ENCODE measurements at places on chromosomes 6 and 20.

GRCh38 chr6:160065200-160065599 lies 56.4 kb upstream of the SLC22A1 start:
- no peak for DNase-seq

GRCh38 chr20:13703265-13703664 lies 64.5 kb upstream of the TASP1 start:
- no peak for DNase-seq

DNA sequence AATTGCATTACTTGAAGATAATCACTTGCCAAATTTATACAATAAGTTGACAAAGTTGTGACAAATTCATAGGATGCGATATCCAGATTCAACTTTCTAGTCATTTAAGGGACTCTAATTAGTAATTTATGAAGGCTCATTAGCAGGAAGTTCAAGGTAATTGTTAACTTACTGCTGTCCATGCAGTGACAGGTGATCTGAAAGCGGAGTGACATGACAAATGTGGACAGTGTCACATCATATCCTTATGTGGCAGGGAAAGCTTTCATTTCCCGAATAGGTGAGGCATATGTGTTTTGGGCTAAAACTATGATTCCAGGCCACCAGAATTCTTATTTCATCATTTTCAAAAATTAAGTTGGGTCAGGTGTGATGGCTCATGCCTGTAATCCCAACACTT lies 115.9 kb upstream of the BMP2 start:
- DNase-seq = no peak

GRCh38 chr6:72712910-72713309 lies 91.0 kb downstream of the KCNQ5 start:
- no peak for DNase-seq

DNA sequence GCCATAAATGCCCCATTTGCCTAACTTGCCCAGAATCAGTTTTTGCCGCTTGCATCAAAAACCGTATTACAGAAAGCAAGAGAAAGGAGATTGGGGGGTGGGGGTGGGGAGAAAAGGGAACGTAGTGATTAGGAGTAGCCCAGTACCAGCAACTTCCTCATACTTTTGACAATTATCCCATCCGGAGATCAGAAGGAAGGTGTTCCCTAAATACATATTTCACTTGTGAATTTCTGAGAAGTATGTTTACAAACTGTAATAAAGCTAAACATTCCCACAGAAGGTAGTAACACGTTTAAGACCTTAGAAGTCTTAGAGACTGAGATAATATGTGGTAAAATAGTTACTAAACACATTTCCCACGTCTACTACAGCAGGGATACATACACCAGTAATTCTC lies 14.5 kb downstream of the PREP start:
- no peak for DNase-seq

GRCh38 chr20:4632876-4633275 lies 88.8 kb upstream of the PRND start:
- no peak for DNase-seq

DNA sequence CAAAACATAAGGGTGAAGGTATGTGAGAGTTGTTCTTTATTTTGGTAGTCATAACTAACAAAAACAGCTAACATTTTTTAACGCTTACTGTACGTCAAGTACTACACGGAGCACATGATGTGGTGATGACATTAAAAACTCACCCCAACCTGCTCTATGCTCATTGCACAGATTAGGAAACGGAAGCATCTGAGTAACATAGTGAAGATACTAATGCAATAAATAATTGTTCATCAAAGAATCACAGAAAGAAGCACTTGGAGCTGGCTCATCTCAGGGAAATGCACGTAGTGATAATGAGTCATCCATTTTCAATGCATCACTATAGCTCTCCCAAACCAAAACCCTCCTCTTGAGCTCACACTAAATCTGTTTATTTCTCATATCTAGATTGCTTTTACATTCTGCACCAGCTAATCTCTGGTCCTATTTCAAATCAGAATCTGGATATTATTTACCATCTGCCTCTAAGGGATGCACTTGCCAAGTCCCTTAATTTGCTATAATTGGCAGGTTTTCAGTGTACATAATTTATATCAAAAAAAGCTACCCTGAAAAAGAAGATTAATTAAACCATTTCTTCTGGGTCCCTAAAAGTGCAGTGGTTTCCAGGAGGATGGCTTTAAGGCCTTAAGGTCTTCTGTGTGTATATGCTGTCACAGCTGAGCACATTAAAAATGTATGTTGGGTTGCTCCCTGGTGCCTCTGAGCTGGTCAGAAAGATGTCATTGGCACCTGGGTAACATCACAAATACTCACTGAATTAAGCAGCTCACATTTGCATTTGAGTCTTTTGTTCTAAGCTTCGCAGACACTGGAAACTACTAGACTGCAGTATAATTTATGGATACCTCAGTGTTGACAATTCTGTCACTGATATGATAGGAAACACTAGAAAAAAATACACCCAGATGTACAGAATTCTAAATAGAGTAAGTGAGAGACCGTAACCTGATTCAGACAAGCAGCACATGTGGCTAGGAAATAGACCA lies 677.4 kb upstream of the CITED2 start:
- no peak for DNase-seq

DNA sequence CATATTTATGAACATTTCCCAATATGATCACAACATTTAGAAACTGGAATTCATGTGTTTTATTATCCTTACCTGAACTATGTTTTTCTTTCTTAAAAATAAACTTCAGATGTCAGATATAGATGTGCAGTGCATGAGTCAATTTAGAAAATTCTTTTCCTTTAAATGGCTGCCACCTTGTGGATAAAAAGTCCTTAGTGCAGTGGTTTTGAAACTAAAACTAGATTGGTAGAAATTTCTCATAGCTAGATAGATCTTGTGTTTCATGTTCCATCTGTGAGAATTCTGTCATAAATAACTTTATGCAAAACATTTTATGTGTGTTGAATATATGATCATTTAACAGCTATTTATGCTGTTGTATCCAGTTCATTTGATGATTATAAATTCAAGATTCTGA lies 134.9 kb downstream of the KLHL32 start:
- DNase-seq = peak; percentile 43

DNA sequence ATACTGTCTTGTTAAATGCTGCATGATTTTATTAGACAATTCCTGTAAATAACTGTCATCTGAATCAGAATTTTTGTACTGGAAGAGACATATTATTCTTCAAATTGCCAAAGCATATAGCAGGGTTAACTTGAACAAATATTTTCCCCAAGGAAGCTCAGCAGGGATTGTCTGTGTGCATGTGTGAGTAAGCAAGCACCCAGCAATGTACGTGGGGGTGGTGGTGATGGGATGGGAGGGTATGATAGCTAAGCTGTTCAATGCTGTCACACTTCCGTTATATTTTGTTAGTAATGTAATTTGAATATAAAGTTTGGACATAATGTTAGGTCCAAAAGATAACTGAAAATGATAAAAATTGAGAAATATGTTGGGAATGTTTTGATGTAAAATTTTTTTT lies 118.1 kb downstream of the MYB start:
- DNase-seq = no peak

DNA sequence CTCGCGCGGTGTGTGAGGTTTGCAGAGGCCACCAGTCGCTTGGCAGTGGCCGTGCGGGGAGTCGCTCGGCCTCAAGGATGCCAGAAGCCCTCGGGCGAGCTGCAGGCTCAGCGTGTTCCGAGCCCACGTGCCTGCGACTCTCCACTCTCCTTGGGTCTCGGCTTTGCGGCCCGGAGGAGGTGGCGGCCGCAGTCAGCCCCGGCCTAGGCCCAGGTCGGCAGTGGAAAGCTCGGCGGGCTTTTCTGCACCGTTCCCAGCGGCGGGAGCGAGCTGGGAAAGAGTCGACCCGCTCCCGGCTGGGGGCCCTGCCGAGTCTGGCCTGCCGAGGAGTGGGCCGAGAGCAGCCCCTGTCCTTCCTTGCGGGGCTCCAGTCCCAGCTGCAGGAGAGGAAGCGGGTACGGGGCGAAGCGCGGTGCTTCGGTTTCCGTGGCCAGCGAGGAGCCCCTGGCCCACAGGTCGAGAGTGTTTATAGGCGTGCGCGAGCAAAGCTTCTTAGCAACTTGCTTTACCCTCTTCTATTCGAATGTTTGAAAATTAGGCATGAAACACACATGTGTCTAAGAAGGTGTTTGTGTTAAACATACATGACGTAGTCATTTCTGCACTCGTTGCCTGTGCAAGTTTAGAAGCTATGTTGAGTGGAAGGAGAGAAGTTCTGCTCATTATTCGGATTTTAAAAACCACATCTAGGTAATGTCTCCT lies 5.6 kb downstream of the FOXC1 start:
- no peak for DNase-seq

DNA sequence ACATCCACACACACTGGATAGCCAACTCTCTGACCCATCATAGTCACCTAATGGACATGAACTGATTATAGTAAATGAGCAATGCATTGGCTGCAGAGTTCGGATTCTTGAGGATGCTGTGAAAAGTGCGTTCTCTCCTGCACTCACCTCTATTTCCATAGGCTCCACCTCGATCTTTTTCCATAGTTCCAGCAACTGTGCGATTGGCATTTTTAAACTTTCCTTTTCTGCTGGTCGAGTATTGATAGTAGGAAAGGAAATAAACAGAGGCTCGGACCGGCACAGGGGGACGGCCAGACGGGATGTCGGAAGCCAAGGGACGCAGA lies 94.4 kb downstream of the RNASET2 start:
- DNase-seq = no peak

GRCh38 chr6:97113170-97113569 lies 169.8 kb downstream of the MMS22L start:
- no peak for DNase-seq

DNA sequence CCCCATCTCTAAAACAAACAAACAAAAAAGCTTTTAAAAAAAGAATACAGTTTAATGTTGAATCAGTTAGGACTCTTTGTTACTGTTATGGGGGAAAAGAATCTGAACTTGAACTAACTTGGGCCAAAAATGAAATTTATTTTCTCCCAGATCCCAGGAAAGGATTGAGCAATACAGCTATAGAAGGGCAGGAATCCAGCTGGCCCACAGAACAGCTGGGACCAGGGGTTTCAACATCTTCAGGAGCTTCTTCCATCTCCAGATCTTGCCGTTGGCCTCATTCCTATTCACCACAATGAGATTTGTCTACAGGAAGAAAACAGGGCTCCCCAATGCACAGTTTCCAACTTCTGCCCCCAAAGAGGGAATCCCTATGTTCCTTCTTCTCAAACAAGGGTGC lies 43.2 kb upstream of the AKAP12 start:
- no peak for DNase-seq

- peak; percentile 8 for DNase-seq
These were observed 184.0 kb downstream of the CDC5L start for GRCh38 chr6:44571510-44571909.

GRCh38 chr6:82085701-82086100 lies 161.8 kb downstream of the IBTK start:
- no peak for DNase-seq

GRCh38 chr6:107513214-107513613 lies 23.3 kb downstream of the SOBP start:
- DNase-seq = no peak

DNA sequence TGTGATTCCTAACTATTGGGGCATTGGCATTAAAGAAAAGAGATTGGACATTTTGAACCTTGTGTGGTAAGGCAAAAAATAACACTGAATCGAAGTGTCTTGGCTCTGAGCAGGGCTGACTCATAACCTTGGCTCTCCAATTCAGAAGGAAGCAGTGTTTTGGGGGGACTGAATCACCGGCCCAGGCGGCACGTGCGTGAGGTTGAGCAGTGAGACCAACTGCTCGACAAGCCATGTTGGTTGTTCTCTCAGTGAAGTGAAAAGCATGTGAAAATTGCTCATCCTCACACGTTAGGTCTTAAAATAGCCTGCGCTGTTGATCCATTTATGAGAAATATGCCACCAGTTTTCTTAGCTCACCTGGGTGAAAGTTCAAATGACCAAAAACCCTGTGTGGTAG lies 137.8 kb upstream of the SPACA1 start:
- DNase-seq = peak; percentile 47

GRCh38 chr6:27101824-27102223 lies 145.7 kb upstream of the PRSS16 start:
- DNase-seq = peak; percentile 40

GRCh38 chr6:34491091-34491430 lies 25.2 kb downstream of the PACSIN1 start:
- DNase-seq = peak; percentile 73

DNA sequence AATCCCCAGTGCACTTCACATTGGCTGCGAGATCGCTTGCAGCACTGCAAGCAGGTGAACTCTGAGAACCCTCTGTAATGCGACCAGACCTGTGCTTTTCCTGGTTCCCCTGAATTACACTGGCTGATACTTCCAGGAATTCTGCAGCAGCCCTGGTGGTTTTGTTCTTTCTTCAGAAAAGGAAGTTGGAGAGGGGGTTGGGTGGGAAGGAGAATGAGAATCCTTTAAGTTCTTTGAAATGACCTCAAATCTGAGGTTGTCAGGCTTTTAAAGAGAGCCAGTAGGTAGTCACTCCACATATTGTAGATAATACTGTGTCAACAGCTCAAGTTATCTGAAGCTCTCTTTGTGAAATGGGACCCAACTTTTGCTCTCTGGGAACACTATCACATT lies 62.4 kb downstream of the GCNT2 start:
- peak; percentile 34 for DNase-seq

DNA sequence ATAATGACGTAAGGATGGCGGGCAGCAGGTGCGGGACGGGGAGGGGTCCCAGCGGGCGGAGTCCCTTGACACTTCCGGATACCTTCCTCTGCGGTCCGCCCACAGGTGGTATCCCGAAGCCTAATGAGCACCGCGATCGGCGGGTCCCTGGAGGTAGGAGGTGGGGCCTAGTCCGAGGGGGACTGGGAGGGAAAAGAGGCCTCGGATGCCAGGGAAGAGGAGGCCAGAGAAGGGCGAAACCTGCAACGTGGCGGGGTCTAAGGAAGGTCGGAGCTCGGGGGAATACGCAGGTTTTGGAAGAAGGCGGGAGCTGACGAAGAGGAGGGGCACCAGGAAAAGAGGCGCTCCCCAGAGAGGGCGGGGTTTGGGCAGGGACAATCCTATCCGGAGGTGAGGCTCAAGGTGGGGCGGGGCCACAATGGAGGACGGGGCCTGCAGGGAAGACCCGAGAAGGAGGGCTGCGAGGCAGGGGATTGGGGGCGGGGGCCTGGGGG lies 3.7 kb downstream of the PRSS16 start:
- no peak for DNase-seq

DNA sequence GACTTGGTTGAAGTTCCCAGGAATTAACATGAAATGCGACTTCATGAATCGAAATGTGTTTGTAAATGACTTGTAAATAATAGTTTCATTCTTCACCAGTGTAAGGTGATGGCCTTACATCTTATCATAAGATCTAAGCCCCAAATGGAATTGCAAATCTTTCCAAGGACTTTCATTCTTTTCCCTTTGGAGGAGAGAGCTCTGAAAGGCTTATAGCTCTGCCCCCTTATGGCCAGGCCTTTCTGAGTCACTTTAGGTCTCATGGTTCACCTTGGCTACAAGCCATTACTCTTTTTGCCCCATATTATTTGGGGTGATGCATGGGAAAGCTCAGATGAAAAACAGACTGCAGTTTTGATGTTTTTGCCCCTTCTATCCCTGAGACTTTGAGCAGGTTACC lies 209.1 kb upstream of the BMP2 start:
- DNase-seq = no peak

DNA sequence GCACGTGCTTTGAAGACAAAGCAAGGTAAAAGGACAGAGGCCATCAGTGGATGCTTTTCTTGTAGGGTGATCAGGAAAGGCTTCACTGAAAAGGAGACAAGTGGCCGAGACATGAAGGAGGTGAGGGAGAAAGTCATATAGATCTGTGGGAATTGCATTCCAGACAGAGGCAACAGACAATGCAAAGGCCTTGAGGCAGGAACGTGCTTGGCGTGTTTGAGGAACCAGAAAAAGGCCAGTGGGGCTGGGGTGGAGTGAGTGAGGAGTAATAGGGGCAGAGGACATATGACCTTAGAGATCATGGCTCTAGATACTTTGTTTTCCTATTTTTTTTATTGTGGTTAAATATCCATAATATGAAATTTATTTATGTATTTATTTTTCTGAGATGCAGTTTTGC lies 10.5 kb upstream of the SALL4 start:
- no peak for DNase-seq

All from MV-4-11 (cell line).